ENCODE measurements at places on chromosomes 13 and 19.

GRCh38 chr19:40685016-40685526 lies 5.4 kb downstream of the NUMBL start:
- DNase-seq: no peak

GRCh38 chr13:73590795-73591194 lies 532.0 kb downstream of the KLF5 start:
- no peak for DNase-seq

- DNase-seq: no peak
These were observed 3.2 kb downstream of the EPN1 start for GRCh38 chr19:55678121-55678671.

DNA sequence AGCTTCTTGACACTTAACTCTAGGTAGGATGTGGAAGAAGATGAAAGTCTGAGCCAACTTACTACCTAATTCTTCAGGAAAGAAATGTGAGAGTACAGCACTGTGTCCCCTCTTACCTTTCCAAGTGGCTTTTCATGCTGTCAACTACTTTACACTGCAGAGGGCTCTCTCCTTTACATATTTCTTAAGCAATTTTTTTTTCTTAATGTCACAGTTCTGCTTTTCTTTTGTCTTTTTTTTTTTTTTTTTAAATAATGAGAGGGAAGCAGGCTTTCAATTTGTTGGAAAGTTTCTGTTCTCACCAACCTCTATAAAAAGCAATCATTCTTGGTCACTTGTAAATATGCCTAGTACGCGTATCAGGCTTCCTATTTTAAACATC lies 212.7 kb upstream of the MIR17HG start:
- no peak for DNase-seq

- no peak for DNase-seq
These were observed 7.6 kb downstream of the CALM3 start for GRCh38 chr19:46608581-46609345.

DNA sequence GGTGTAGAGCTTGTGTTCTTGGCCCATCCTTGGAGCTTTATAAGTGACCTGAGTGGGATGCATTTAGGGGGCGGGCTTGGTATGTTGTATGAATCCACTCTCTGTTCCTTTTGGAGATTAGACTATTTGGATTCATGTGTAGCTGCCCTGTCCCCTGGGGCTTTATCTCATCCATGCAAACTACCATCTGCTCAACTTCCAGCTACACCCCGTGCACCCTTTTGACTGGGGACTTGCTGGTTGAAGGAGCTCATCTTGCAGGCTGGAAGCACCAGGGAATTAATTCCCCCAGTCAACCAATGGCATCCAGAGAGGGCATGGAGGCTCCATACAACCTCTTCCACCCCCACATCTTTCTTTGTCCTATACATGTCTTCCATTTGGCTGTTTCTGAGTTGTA lies 6.1 kb downstream of the CLEC4M start:
- DNase-seq: no peak

DNA sequence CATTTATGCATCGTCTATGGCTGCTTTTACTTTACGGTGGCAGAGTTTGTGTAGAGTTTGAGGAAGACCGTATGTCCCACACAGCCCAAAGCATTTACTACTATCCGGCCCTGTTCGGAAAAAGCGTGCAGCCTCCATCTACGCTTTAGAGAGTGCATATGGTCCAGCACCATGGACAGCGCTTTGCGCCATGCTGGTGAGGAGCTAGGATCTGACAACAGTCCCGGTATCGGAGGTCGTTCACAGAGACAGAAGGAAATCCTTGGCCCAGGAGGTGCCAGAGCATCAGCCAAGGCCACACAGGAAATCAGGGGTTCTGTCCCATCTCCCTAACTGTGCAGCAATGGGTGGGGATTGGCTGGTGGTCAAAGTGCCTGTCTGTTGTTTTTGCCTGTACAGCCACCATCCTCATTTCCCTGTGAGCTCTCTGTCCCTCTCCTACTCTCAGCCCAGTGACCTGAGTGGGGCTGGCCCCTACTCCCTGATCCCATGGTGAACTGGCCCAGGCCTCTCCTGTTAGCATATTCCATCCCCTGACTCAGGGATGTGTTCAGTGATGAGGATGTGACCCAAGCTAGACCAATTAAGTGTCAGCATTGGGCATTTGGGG lies 16.2 kb upstream of the PRODH2 start:
- DNase-seq: peak; percentile 57

- DNase-seq: no peak
These were observed 711.8 kb downstream of the UQCRFS1 start for GRCh38 chr19:28500982-28501630.

DNA sequence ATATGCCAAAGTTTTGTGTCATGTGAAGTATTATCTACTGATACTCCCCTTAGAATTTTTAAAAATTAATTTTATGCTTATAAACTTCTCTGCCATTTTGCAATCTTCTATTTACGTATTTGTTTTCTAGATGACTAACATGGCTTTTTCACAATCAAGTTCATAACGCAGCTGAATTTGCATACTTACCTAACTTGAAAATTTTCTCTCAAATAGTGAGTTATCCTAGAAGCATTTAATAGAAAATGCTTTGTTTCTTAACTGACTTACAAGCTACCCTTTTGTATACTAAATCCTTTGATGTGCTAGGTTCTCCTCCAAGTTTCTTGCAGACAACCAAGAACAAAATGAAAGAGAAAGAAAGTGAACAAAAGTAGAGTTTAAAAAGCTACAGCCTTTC lies 683.5 kb downstream of the LIG4 start:
- no peak for DNase-seq

DNA sequence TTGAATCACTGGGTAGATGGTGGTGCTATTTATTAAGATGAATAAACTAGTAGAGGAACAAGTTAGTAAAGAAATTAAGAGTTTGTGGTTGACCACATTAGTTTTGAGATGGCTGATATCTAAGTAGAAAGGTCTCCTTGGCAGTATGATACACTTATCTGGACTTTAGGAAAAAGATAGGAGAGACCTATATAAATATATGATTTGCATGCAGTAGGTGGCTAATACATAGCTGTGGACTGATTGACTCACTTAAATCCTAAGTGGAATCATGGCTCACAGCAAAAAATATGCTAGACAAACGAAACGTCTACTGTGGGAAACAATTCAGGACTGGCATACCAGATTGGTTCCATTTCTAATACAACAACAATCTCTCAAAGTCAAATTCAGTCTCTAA lies 92.0 kb downstream of the CAB39L start:
- no peak for DNase-seq

GRCh38 chr13:76225815-76226489 lies 589.8 kb downstream of the LMO7 start:
- no peak for DNase-seq

GRCh38 chr13:32408296-32409000 lies 19.5 kb downstream of the N4BP2L1 start:
- DNase-seq: no peak

GRCh38 chr19:47230054-47230920 lies 712 bp downstream of the BBC3 start:
- peak; percentile 38 for DNase-seq

GRCh38 chr13:35483761-35484160 lies 7.3 kb upstream of the MAB21L1 start:
- DNase-seq: no peak

GRCh38 chr19:3094601-3095440 lies 659 bp downstream of the GNA11 start:
- DNase-seq: no peak

- no peak for DNase-seq
These were observed 49.3 kb downstream of the CPAMD8 start for GRCh38 chr19:16977306-16977705.

DNA sequence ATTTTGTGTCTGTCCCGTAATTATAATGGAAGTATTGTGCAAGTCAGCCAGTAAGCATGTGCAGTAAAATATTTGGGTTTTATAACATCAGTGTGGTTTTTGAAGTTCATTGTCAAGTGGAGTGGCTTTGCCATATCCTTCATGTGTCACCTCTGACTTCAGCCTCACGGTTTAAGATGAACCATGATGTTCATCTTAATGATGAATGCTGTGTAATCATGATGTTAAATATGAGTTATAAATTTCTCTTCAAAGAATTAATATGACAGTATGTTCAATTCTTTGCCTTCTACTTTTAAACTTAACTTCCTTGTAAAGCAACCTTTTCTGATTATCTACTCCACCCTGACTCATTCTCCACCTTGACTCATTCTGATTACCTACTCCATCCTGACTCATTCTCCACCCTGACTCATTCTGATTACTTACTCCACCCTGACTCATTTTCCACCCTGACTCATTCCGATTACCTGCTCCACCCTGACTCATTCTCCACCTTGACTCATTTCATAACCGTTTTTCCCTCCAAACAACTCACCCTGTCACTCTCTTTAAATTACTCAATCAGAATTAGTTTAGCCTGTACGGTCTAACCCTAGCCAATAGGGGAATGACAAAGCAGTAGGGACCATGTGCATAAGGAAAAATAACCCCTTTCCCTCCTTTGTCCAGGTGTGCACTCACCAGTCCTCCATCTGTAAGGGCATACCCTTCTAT lies 50.3 kb upstream of the ANKRD10 start:
- DNase-seq: peak; percentile 85

All from LoVo (cell line).